ENCODE measurements at places on chromosomes 16 and 17.

- DNase-seq = no peak
These were observed 26.9 kb upstream of the LITAF start for GRCh38 chr16:11613381-11614303.

DNA sequence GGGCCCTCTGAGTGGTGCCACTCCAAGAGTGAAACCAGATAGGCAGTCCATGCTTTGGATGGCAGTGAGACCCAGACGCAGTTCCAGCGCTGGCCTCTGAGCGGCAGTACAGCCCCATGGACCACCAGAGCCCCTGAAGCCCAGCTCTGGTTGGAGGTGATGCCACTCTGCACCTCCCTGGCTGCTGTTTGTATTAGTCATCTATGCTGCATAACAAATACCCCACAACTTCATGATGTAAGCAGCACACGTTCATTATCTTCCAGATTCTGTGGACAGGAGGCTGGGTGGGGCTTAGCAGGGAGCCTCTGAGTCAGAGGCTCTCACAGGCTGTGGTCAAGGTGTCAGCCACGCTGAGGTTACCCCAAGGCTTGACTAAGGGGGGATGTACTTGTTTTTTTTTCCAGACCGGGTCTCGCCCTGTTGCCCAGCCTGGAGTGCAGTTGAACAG is 5.1 kb upstream of the NME4 start:
- peak; percentile 61 for DNase-seq

- DNase-seq = no peak
These were observed 27.8 kb downstream of the ACSM1 start for GRCh38 chr16:20669679-20670078.

- no peak for DNase-seq
These were observed 949 bp upstream of the SPAG7 start for GRCh38 chr17:4968486-4969046.

DNA sequence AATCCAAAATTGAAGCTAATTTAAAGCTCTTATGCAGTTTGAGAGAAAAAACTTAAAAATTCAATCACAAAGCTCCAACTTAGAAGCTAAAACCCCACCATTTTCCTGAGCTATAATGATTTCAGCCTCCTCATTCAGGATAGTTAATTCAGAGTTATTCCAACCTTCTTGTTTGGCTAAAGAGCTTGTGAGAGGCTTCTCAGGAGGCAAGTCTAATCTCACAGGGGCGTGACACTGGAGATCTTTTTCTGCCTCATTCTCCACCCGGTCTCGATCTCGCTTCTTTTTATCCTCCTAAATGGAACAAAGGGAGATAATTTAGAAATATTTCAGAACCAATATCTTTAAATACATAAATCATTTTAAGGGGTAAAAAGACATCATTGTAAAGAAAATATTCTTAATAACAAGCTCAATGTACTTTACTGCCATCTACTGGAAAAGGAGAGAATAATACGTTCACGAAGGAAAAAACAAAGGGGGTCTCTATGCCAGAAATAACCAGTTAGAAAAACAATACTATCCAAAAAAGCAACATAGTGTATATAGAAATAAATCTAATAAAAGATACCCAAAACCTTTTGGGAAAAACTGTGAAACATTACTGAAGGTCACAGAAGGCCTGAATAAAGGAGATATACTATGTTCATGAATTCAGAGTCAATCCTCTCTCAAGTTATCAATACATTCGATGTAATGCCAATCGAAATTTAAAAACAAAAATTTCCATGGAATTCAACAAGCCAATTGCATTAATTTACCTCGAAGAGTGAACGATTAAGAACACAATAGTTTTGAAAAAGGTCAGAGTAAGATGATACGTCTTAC is 13.9 kb downstream of the BRD7 start:
- no peak for DNase-seq

GRCh38 chr16:24046442-24046841 is 209.7 kb upstream of the CACNG3 start:
- DNase-seq = no peak

DNA sequence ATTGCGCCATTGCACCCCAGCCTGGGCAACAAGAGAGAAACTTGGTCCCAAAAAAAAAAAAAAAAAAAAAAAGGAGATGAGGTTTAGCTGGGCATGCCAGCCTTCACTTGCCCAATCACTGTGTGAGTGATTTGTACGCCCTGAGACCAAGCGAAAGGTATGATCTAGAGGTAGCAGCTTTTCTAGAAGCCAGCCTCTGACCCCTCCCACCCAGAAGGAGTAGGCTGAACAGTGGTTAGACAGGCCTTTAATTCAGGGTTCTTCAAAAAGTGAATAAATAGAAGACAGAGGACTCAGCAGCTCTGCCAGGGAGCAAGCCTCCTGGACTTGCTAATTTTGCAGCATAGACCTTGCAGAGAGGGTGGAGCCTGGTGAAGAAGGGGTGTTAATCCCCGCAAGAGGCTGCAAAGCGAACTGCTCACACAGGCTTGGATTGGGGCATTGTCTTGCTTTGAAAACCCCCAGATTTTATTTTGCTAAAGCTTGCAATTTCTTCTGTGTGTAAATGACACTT is 7.1 kb upstream of the CYTH1 start:
- no peak for DNase-seq

- no peak for DNase-seq
These were observed 808 bp upstream of the ALOX15 start for GRCh38 chr17:4642286-4642685.

DNA sequence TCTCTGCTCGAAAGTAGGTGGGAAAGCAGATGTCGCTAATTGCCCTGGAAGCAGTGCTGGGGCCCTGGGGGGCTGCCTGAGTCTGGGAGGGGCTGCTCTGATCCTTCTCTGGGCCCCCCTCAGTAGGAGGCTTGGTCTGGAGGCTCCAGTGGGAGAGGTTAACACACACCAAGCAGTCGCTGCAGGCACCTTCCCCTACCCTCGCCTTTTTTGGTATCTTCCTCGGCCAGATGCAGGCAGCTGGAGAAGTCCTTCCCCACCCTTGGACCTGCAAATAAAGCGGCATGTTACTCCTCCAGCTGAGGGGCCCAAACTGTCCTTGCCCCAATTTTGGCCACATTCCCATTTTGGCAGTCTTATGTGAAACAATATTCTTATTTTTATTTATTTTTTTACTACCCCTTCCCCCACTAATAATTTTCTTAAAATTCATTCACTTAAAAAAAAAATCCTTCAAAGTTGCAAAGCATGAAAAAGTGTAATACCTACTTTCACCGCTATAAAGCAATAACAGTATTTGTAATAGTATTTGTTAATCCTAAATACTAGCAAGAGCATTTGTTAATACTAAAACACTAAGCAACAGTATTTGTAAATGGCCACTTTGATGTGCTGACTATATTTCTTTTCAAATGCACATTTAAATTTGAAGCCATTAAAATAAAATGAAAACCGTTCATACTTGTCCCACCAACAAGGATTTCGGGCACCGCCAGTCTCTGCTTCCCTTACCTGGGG is 15.0 kb downstream of the C16orf46 start:
- DNase-seq = no peak

GRCh38 chr17:67004181-67004580 is 39.7 kb downstream of the CACNG4 start:
- DNase-seq = no peak

DNA sequence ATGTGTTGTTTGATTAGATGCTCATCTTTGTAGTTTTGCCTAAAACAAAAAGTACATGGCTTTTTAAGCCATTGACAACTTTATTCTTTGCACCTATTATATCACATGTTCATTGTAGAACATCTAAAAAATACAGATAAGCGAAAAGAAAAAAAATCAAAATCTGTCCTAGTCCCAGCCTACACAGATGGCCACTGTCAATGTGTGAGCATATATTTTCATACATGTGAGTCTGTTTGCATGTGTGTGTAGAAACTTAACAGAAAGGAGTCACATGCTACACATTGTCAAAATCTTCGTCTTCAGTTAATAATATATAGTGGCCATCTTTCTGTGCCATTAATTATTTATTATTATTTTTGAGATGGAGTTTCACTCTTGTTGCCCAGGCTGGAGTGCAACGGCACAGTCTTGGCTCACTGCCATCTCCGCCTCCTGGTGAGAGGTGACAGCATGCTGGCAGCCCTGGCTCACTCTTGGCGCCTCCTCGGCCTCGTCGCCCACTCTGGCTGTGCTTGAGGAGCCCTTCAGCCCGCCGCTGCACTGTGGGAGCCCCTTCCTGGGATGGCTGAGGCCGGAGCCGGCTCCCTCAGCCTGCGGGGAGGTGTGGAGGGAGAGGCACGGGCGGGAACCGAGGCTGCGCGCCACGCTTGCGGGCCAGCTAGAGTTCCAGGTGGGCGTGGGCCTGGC is 68.5 kb upstream of the AMZ2 start:
- DNase-seq = no peak

DNA sequence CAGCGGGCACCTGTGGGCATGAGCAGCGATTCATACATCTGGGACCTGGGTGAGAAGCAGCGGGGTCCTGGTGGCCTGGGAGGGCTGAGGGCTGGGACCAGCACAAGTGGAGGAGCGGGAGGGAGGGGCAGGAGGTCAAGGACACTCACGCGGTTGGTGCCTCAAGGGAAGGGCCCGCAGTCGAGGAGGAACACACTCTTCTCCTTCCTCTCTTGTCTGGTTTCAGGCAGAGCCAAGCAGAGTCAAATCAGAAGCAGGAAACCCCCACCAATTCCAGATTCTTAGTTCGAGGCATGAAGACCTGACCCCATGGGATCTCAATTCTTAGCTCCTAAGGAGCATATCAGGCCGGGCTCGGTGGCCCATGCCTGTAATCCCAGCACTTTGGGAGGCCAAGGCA is 15.7 kb downstream of the DNAI2 start:
- DNase-seq = no peak

DNA sequence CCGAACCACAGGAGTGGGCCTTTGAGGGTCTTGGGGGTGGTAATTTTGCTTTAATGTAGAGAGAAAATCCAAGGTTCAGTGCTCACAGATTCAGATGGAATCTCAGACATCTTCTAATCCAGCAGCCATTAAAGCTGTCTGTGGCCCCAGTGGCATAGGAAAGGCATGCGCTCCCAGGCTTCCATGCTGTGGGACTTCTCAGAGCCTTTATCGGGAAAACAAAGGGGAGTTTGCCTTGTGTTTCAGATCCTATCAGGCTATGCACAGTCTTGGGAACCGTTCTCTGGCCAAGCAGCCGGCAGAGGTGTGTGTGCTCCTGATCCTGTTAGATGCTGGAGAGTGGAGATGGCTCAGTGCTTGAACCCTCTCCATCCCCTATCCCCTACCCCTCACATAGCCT is 7.8 kb downstream of the ADGRG1 start:
- no peak for DNase-seq

- no peak for DNase-seq
These were observed 8.7 kb upstream of the PRPF8 start for GRCh38 chr17:1693339-1693738.

GRCh38 chr16:29943846-29944799 is 17.8 kb upstream of the TMEM219 start:
- no peak for DNase-seq

- DNase-seq = no peak
These were observed 199.8 kb downstream of the NPIPA7 start for GRCh38 chr16:16578701-16579100.

DNA sequence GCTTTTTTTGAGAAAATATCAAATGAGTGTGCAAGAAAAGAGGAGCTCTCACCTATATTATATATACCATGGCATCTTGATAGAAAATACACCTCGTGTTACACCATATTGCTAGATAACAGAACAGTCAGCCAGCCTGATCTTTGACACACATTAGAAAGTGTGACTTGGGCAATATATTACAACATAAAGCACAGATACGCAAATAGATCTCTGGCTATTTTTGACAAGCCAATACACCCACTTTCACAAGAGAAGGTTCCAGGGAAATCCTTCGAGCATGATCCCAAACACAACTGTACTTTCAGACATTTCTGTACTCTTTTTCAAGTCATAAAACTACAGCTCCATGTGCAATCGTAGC is 9.4 kb downstream of the GGA2 start:
- no peak for DNase-seq

DNA sequence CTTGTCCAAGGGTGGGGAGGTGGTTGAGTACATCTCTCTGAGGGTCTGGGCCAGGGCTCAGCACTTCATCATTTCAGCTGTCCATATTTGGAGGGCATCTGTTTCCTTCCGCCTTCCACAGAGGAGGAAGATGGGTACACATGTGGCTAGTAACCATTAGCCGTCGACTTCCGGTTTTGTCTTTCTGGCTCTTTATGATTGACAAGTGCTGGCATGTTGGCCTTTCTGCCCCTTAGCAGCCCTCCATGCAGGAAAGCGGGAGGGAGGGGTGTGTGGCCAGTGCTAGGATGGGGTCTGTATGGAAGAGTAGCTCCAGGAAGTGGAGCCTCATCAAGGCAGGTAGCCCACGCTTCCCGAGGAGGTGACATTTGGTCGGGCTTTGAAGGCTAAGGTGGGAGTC is 69.6 kb downstream of the RAI1 start:
- peak; percentile 20 for DNase-seq

DNA sequence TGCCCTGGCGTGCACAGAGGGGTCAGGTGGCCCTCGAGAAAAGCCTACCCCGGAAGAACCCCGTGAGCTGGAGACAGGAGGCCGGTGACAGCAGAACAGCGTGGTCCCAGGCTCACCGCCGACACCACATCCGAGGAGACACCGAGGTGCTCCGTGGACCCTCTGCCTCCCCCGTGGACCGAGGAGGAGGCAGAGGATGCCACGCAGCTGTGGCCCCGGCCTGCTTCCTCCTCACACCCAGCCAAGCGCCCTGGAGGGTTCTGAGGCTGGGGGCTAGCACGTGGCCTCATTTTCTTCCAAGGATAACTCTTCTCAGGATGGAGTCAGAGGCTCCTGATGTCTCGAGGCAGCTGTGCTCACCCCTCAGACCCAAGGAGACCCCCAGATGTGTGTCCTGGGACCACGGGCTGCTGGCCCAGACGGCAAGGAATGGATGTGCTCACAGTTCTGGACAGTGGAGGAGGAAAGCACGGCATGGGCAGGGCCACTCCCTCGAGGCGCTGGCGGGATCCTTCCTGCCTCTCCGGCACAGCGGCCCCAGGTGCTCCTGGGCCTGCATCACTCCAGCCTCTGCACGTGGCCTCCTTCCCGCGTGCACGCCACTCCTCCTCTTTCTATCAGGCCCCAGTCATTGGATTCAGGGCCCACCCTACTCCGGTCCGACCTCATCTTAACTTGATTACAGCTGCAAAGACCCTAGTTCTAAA is 4.4 kb upstream of the PVALEF start:
- DNase-seq = no peak

DNA sequence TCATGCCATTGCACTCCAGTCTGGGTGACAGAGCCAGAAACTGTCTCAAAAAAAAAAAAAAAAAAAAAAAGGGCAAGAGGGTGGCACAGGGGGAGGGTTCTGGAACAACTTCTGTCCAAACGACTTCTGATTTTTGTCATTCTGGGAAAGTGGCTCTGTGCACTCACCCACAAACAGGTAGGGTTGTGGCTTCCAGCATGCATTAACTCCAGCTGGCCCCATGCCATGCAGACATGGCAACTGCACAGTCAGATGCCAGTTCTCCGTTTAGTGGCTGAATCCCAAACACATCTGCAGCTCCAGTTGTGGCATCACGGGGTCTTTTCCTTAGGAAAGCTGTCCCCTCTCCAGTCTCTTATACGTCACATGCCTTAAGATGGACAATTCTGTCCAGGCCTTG is 30.3 kb downstream of the B4GALNT2 start:
- DNase-seq = no peak

DNA sequence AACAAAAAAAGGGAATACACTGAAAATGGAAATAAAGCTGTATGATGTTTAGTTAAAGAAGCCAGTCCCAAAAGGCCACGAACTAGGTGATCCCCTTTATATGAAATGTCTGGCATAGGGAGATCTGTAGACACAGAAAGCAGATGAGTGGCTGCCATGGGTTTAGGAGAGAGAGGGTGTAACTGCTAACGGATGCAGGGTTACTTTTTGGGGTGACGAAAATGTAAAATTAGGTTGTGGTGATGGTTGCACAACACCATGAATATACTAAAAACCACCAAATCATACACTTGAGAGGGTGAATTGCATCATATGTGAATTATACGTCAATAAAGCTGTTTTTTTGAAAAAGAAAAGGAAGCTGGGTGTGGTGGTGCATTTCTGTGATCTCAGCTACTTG is 99.6 kb downstream of the ADCY9 start:
- DNase-seq = no peak
